ENCODE measurements at places on chromosomes 7 and 10.

- no peak for DNase-seq
Measured at GRCh38 chr10:32957341-32958084, 517 bp downstream of the ITGB1 start.

DNA sequence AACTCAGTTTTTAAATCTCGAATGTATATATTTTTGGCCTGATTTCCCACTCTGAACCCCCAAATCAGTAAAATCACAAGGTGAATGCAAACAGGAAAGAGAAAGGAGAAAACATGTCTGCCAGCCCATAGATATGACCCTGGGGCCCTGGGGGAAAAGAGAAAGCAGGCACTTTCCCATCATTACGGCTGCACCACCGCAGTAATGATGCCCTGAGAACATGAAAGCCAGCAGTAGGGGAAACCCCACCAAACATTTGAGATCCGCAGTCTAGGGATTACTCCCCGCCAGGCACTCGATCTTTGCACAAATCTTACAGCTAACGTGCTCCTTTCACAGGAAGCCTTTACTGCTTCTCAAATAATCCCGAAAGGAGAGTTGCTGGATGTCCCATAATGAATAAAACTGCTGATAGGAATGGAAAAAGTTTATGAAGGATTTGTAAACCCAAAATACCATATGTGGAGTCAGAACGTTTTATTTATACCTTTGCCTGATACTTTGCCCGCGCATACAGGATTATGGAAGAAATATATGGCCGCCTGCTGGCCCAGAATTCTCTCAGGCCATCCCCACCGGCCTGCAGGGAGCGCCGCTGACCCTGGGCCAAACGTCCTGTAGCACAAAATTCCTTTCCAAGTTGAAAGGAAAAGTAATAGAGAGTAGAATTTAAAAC lies 180.0 kb upstream of the INHBA start:
- no peak for DNase-seq

DNA sequence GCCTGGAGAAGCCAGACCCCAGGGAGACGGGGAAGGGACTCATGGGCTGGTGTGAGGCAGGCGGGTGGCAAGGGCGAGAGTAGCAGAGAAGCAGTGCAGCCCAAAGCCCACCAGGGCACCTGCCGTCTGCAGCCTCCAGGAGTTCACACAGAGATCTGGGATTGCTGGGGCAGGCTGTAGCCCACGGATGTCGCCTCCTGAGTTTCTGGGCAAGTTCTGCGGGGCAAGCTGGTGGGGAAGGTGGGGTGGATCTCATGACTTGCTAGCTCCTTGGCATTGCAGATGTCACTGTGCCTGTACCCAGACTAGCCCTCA lies 6.0 kb downstream of the ADCK2 start:
- no peak for DNase-seq

DNA sequence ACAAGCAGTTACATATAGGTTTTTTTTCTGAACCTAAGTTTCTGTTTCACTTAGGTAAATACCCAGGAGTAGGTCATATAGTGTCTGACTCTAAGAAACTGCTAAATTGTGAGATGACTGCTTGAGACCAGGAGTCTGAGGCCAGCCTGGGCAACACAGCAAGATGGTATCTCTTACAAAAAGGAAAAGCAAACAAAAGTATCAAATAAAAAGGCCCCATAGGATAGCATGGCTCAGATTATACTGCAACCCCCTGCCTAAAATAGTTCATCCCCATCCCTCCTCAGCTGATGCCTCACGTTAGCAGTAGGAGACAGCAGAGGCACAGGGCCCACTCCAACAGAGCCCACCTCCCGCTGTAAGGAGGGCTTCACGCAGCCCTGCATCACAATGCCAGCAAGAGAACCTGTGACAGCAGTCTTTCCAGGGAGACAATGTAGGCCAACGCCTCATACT lies 90.3 kb downstream of the SRPK2 start:
- no peak for DNase-seq

DNA sequence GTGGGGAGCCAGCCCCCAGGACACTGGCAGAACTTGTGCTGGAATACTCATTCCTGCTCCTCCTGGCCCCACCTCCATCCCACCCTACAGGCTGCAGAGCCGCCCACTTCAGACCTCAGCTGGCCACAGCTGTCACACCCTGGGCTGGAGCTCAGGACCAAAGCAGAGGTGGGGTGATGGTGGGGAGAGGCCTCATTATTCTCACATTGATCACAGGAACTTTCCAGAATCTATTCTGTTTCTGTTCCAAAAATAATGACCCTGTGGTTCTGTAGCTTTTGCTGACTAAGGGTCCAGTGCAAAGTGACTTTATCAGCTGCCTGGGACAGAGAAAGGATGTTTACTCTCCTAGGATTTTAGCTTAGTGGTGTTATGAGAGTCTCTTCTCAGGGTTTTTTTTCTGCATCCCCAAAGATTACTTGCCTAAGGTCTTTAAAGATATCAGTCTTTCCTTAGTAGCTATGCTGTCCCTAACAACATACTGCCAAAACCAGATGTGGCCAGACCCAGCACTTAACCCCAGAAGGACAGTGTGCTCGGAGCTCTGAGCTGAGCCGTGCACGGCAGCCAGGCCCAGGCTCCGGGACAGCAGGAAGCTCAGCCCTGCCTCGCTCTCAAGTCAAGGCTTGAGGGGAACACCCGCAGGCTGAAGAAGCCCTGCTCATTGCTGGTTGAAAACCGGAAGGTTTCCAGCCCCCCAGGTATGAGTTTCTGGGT lies 223.3 kb downstream of the MLLT10 start:
- DNase-seq = no peak

DNA sequence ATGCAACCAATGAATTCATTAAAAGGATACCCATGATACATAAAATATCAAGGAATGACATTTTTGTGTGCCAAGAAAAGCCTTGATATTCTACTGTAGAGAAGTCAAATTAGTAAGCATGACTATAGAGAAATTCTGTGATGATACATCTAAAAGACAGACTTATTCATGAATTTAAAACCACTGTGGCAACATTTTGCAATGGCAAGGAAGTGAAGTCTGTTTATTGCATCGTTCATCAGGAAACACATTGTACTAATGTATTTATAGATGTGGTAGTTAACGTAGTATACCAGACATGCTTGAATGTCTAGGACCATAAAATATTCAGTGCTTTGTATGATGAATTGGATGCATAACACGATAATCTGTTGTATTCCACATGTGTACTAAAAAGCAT lies 9.3 kb upstream of the CLEC5A start:
- no peak for DNase-seq

DNA sequence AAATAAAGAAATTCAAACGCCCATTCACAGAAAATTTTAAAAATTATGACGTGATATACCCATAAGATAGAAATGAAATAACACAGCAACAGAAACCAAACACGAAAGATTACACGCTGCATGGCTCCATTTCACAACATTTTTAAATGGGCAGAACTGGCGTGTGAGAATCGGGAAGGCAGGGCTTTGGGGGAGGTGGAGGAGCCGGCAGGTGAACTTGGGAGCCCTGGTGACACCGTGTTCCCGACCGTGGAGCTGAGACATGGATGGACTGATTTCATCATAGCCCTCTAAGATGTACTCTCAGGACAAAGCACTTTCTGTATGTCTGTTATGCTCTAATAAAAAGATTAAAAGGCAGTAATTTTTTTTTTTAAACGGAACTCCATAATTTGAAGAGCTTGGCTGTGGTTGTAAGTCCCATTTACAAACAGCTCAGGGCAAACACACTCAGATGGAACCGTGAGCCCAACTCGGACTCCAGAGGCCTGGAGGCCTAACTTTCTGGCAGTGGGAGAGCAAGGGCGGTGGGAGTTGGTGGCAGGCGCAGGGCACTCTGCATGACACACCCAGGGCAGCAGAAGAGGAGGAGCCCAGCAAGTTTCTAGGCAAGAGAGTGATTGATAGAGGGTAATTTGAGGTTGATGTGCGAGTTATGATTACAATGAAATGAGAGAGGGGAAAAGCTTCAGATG lies 203.4 kb downstream of the MAD1L1 start:
- no peak for DNase-seq

DNA sequence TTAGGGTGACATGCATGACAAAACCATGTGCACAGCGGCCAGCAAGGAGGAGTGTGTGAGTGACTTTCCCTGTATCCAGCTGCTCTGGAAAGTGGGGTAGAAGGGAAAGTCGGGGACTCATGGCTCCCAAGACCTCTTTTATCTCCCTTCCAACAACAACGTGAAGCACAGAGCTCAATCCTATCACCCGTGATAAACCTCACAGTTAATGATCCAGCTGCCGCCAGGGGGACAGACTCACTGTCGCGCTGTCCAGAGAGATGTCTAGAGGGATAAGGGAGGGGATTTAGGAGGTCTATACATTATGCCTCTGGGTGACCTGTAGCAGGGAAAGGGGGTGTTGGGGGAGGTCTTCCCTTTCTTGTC lies 84.0 kb upstream of the SMNDC1 start:
- no peak for DNase-seq

DNA sequence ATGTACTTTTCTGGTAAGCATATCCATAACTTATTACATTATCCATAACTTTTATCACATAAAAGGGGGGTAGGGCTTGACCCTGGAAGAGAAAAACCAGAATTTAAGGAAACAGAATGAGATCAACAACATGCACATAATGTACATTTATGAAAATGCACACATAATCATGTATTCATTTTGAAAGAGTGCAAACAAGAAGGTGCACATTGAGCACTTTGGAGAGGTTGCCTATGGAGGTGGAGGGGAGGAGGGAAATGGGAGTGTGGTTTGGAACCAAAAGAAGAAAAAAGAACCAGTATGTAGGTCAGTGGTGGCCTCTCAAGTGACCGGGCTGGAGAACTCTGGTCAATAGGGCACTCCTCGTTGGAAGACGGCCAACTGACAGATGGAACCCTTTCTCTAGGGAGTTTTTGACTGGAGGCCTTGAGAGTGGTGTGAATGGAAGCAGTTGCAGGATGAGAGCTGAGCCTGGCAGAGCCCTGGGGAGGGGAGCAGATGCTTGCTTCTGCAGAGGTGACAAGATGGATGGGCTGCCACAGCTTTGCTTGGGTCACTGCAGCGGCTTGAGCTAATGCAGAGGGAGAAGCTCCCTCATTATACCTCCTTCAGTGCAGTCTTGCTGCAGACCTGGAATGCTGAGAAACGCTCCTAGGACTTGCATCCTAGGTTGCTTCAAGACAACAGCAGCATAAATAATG lies 192.7 kb downstream of the SEC23IP start:
- no peak for DNase-seq

DNA sequence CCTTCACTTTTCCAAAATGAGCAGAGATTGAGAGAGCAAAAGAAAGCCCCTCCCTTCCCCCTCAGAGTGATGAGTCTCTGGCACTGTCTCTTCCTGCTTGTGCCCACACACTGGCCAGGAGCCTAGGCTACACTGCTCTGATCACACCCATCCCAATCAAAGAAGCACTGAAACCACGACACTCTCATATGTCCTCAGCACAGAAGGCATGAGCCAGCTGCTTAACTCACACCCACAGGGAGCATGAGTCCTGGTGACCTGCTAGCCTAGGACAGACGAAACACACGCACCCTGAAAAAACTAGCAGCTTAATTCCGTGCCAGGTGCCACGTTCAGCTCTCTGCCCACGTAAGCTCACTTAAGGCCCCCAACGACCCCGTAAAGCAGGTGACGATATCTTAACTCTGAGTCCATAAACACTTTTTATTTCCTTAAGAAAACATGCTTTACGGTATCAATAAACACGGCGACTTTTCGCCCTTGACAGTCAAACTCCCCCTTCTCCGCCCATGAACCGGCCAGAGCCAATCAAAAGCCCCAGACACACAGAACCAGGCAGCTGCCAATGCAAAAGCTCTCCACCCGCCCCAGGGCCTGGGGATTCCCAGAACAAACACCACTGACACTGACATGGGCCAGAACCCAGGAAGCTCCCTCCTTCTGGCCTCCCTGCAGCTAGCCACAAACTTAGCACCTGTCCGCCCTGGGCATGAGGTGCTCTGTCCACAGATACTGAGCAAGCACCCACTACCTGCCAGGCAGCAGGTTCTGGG lies 69.0 kb downstream of the TNRC18 start:
- peak; percentile 33 for DNase-seq

GRCh38 chr10:28963539-28964221 lies 286.4 kb downstream of the BAMBI start:
- DNase-seq = no peak
